SK-N-SH (cell line): ENCODE measurements at places on chromosomes 3 and 15.

- DNase-seq, result peak; percentile 61
These were observed 6.0 kb downstream of the PRC1 start for GRCh38 chr15:90988296-90988695.

DNA sequence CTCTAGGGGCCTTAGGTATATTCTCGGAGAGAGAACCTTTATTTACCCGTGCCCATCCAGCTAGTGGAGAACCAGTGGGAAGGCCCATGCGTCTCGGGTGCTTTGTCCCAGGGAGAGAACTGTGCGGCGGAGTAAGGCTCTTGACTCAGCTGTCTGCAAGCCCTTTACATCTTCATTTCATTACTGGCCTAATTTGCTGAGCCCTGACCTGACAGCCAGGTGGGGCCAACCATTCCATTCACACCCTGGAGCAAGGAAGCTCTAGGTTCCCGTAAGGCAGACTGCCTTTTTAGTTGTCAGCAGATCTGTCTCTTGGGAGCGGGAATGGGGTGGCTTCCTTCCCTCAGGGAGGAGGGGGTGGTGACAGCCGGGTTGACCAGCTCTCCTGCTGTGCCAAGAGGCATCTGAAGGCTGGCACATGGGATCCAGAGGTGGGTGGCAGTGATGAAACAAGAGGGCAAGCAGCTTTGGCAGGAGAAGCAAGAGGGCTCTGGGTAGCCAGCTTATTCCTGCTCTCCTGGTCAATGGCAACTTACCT lies 36.4 kb downstream of the SV2B start:
- DNase-seq, result no peak

GRCh38 chr3:137205394-137206045 lies 247.7 kb downstream of the IL20RB start:
- DNase-seq, result no peak

- no peak for DNase-seq
These were observed 855.7 kb upstream of the DPPA4 start for GRCh38 chr3:110193074-110193473.

GRCh38 chr3:33488246-33488645 lies 48.0 kb upstream of the UBP1 start:
- no peak for DNase-seq

DNA sequence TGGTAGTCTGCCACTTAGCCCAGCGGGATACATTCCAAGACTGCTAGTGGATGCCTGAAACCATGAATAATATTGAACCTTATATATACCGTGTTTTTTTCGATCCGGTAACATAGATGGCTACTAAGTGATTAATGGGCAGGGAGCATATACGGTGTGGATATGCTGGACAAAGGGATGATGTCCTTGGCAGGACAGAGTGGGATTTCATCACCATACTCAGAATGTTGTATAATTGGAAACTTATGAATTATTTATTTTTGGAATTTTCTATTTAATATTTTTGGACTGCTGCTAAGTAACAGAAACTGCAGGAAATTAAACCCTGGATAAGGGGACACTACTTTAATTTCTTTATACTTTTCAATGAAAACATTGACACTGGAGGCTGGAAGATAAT lies 53.2 kb downstream of the ASTE1 start:
- DNase-seq, result no peak

- no peak for DNase-seq
These were observed 360.4 kb upstream of the ADAMTS9 start for GRCh38 chr3:65048151-65048550.

GRCh38 chr3:124620600-124621063 lies 109.6 kb upstream of the UMPS start:
- no peak for DNase-seq

DNA sequence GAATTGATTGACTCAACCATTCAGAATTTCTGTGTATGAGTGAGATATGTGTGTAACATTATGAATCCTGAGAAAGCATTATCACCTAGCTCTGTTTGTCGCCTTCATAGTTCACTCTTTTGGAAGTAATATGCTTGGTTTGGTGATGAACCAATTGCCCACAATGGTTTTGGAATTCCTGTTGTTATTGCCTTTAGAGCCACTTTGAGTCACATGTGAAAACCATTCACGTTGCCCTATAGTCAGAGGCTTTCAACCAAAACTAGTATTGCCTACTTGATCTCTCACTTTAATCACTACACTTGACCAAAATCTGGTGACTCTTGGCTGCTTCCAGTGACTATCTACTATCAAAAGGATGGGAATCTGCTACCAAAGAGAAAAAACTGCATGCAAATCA lies 78.2 kb upstream of the FLNB start:
- no peak for DNase-seq

DNA sequence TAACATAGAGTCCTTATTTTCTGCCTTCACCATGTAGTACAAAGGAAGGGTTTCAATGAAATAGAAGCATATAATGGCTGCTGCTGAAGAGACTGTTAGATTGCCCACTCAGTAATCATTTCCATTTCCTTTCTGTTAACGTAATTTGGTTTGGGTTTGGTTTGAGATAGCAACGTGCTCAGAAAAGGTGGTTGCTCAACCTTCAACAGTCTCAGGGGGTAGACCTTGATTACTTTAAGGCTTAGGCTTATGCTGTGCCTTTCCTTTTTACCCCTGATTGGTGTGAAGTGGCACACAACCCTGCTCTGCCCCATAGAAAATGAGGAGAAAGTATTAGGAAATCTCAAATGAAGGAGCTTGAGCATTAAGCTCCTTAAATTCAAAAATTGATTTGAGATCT lies 163.7 kb upstream of the TP63 start:
- DNase-seq, result no peak

- DNase-seq, result no peak
These were observed 1.7 kb downstream of the ARPIN start for GRCh38 chr15:89910891-89911626.

DNA sequence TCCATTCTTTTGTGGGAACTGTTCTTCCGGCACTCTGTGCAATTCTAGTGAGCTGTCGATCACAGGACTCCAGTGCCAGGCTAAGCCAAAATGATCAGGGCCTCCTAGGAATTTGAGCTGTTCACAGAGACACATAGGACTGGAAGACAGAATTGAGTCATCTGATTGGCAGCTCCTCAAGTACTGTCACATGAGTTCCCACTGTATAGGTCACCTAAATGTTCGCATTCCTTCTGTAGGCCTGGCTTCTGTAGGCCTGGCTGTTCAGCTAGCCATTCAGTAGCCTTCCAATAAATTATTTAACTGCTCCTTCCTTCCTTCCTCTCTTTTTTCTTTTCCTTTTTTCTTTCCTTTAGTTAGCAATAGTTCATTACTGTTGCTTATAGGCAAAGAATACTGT lies 4.3 kb downstream of the PROS1 start:
- DNase-seq, result no peak

DNA sequence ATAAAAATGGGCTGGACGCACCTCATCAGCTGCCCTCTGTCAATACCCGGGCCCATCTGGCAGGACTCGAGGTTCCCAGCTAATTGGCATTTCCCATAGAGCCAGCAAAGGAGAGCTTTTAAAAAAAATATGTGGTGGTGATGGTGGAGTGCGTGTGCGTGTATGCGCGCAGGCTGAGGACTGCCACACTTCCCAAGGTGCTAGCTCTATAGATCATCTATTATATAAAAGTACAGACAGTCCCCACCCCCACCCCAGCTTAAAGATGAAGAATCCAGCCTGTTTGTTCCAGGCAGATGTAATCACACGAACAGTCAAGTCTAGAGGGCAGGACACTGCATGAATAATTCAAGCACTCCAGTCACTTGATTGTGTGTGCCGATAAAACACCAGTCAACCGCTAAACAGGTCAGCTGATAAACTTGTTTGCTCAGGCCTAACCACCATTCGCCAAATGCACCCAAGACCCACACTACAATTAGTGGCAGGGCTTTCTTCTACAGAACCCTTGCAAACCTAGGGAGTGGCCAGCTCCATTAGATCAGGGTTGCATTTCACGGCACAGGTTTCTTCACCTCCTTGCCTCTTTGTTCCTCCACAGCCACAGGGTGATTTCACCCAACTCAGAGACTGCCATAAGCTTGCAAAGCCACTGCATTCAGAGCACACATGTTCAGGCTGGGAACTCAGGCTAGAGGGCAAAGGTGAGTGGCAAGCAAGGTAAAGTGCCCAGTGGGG lies 5.8 kb downstream of the TLE3 start:
- DNase-seq, result peak; percentile 81
